Hindlimb muscle (tissue), 1 donor: ENCODE measurements at places on chromosomes 7 and 10. TPM values are rescaled to one million over a fixed set of nuclear protein-coding genes. Genes with fewer than 3 reads are reported as not detected.

The SPDYE18 gene
- polyA plus RNA-seq, result 0.34 TPM

The NKX6-2 gene
- 3.5 TPM for polyA plus RNA-seq

The ERVW-1 gene
- polyA plus RNA-seq, result 1.8 TPM

The CYP2C19 gene
- polyA plus RNA-seq, result not detected

The OR2A7 gene
- polyA plus RNA-seq, result 1.1 TPM

The PDK4 gene
- polyA plus RNA-seq, result 19.2 TPM

The PNLIPRP2 gene
- not detected for polyA plus RNA-seq

The CWF19L1 gene
- polyA plus RNA-seq, result 23.4 TPM

The WIPF3 gene
- 28.4 TPM for polyA plus RNA-seq

The ZNF22 gene
- polyA plus RNA-seq, result 39.4 TPM

The FAM13C gene
- polyA plus RNA-seq, result 31.2 TPM

The TMEM176B gene
- 16.7 TPM for polyA plus RNA-seq

The EPHA1 gene
- 5.8 TPM for polyA plus RNA-seq

The SPDYE11 gene
- 1.9 TPM for polyA plus RNA-seq

The EGFR gene
- polyA plus RNA-seq, result 21.0 TPM

The HOXA9 gene
- 21.8 TPM for polyA plus RNA-seq
